ENCODE measurements at places on chromosomes 2 and 18. TPM values are rescaled to one million over a fixed set of nuclear protein-coding genes. Genes with fewer than 3 reads are reported as not detected.

DNA sequence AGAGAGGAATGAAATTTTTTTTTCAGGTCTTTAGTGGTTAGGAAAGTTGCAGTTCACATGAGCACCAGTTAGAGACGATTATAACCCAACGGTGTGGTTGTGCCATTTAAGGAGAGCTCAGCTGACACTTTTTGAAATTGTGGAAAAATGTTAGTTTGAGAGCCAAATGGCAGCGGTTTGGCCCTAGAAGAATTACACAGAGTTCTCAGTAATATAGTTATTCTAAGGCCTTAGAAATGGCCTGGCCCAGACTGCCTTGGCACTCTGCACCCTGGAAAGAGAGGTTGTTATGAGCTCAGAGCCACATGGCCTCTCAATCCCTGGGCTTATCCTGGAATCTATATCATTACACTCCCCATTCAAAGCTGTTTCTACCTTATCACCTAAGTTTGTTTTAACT lies 117.4 kb downstream of the RHBDD1 start:
- no peak for DNase-seq

- DNase-seq, result peak; percentile 61
These were observed 466.4 kb downstream of the MEIS1 start for GRCh38 chr2:66901344-66901743.

DNA sequence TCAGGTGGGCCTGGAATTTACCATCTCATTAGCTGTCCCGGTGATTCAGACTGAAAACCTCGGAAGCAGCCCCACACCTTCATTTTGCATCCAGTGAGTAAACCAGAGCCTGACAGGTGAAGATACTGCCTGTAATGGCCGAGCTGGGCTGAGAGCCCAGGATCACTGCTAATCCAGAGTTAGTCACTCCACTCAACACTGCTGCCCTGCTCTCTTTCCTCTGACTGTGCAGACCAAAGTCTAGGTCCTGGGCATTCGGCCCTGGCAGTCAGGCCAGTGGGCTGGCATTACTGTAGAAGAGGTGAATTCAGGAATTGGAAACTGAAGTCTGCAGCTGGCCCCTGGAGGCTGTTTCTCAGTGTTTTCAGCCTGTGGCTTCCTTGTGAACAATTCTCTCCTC lies 44.3 kb downstream of the TMEM17 start:
- DNase-seq, result peak; percentile 84

GRCh38 chr2:147110317-147110716 lies 734.5 kb upstream of the ACVR2A start:
- DNase-seq, result peak; percentile 47

DNA sequence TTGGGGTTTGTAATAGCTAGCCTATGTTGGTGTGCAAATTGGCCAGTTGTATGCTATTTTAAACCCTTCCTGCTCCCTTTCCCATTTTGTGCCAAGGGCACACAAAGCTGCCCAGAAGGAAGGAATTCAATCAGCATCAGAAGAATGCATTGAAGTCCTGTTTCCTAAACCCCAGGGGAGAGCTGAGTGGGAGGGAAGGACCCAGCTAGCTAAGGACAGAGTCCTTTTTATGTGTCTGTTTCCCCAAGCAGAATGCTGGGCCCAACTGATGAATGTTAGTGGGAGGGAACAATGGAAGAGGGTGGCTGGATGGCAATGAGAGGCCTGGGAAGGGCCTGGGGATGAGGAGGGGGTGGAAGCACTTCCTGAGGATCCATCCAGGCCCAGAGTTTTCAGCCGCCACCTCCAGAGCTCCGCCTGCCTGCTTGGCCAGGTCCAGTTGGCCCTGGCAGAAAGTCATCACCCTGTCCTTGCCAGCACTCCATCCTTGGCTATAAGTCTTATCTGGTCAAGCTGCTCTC lies 32.7 kb downstream of the MEX3C start:
- no peak for DNase-seq

LRRTM4 gene
- not detected for total RNA-seq

Measured in fibroblast of lung (primary cell).